Thymus (tissue), 14 donors: ENCODE measurements at places on chromosomes 11 and 22. TPM values are rescaled to one million over a fixed set of nuclear protein-coding genes. Genes with fewer than 3 reads are reported as not detected.

- H3K27me3 ChIP-seq = no peaks in the 10 kb centered on the region
- DNase-seq = no peak
These were observed 34.0 kb downstream of the FLI1 start for GRCh38 chr11:128727796-128728431.

- no peak for DNase-seq
- H3K4me1 ChIP-seq = peaks cover 7% of the 10 kb centered on the region
- no peak overlapping the region for H3K4me3 ChIP-seq
- no peaks in the 10 kb centered on the region for H3K27me3 ChIP-seq
These were observed 102.7 kb downstream of the RASSF10 start for GRCh38 chr11:13111813-13112130.

DNA sequence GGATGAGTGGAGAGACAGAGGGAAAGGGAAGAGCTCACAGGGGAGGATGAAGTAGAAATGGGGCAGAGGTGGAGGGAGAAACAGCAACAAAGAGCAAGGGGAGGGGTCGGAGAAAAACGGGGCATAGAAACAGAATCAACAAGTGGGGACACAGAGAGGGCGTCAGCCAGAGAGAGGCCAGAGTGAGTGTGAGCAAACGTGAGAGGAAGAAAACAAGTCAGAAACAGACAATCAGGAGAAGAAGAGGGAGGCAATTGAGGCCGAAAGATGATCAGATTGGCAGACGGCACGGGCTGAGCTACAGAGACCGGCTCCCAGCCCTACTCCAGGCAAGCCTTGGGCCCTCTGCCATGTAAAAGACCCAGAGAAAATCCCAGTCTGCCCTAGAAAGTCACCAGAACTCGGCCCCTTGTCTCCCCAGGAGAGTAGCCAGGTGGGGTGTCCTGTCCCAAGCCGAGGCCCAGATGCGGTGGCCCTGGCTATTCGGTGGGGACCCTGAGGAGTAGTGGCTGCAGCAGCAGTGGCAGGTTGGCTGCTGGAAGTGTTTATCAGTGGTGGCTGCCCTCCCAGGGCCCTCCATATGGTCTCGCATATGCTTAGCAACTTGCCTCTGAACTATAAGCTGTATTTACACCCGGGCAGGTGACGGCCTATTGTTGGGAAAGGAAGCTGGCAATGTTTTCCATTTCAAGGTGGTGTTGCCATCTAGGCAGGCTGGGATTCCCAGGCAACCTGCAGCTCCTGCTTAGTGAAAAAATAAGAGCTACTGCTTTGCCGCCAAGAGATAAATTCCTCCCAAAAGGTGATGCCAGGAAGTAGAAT, 14.8 kb upstream of the TSPAN18 start:
- no peaks in the 10 kb centered on the region for H3K27me3 ChIP-seq
- H3K27ac ChIP-seq = no peak overlapping the region
- H3K4me1 ChIP-seq = no peaks in the 10 kb centered on the region
- no peak for DNase-seq
- no peak overlapping the region for H3K4me3 ChIP-seq
- H3K36me3 ChIP-seq = no peaks in the 10 kb centered on the region

GRCh38 chr11:3021125-3021524, 29.0 kb upstream of the NAP1L4 start:
- peaks cover 41% of the 10 kb centered on the region for H3K36me3 ChIP-seq
- no peak overlapping the region for H3K4me3 ChIP-seq
- DNase-seq = no peak
- H3K27me3 ChIP-seq = no peaks in the 10 kb centered on the region

The DGCR6L gene
- polyA plus RNA-seq = 62.1 TPM

The ANO9 gene
- polyA plus RNA-seq = 114 TPM

DNA sequence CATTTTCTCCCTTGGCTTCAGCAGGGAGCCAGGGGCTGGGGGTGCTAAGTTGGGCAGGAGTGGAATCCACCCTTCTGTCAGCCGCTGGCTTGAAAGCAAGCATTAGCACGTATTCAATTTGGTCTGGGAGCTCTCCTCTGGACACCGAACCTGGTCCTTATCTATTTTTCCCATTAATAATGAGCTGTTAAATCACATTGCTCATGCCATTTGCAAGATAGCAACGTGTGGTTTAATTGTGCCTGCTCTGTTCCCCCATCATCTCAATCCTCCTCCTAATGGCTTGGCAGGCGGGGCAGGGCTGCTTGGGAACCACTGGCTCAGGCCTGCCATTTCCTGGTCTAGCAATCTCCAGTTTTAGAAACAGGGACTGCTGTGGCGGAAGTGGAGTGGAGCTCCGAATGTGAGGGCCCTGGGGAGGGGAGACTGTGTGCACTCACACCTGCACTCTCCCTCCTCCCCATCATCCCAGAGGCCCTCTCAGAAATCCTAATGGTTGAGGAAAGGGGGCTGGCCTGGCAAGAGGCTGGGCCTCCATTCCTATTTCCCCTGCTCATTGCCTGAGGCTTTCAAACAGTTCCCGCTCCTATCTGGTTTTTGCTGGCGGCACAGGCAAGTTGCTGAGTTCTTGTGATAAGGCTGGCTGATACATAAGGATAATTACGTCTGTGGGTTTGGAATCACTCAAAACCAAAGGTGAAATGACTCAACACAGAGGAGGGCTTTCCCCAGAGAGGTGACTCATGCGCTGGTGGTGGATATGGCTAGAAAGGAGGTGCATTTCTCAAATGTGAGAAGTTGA, 201.2 kb upstream of the E2F8 start:
- H3K27me3 ChIP-seq = no peaks in the 10 kb centered on the region
- no peaks in the 10 kb centered on the region for H3K36me3 ChIP-seq
- DNase-seq = no peak
- H3K4me1 ChIP-seq = no peaks in the 10 kb centered on the region

The VEGFB gene
- 70.2 TPM for polyA plus RNA-seq

DNA sequence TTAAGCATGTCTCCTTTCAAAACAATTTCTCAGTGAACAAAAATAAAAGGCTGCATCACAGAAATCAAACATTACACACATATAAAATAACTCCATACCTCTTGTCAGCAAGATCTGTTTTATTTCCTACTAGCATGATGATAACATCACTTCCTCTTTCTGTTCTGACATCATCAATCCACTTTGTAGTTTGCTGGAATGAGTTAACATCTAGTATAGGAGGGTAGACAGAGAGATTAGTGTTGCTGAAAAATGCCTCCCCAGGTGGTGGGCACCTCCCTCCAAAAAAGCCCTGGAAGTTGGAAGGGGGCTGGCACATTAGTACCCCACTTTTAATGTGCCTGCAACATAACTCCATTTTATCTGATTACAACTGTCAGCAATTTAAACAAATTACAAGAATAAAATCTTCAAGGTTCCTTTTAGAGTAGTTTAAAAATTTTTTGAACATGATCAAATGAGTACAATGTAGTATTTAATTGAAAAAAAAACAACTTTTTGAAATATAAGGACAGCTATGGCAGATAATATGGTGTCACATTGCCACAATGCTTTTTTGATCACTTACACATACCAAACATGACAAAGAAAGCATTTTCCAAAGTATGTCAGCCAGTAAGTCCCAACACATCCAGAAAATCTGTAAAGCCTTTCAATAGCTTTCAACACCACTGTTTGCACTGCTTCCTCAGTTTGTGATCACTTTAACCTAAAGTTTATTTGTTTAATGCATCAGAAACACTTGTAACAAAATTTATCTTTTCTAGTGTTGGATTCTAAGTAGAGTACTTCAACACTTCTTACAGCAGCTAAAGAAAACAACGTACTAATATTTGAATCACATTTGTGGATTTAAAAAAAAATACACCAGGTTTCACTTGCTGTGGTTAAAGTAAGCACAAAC, 44.5 kb downstream of the RAB6A start:
- H3K36me3 ChIP-seq = peaks cover 25% of the 10 kb centered on the region
- no peak overlapping the region for H3K4me3 ChIP-seq
- DNase-seq = peak; percentile 1
- H3K4me1 ChIP-seq = no peaks in the 10 kb centered on the region

The CD3E gene
- polyA plus RNA-seq = 328 TPM

GRCh38 chr11:106131998-106132397, 54.5 kb downstream of the AASDHPPT start:
- no peak overlapping the region for H3K27ac ChIP-seq
- no peaks in the 10 kb centered on the region for H3K4me1 ChIP-seq
- no peak overlapping the region for H3K4me3 ChIP-seq
- no peaks in the 10 kb centered on the region for H3K36me3 ChIP-seq

DNA sequence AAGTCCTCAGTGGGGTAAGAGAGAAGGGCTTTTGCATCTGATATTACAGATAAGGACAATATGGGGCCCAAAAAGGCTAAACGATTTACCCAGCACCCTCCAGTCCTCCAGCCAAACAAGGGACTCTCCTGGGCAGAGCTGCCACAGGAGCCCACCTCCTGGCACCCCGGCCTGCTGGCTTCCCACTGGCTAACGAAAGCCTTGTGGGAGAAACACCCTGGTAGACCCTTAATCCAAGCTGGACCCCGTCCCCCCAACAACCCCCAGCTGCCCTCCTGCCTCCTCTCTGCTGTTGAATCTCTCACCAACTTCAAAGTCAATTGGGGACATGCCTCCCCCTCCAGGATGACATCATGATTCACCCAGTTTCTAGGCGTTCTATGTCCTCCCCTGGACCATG, 10.8 kb downstream of the C1QTNF6 start:
- no peak overlapping the region for H3K27ac ChIP-seq
- H3K4me3 ChIP-seq = no peak overlapping the region
- H3K27me3 ChIP-seq = peaks cover 6% of the 10 kb centered on the region
- peaks cover 15% of the 10 kb centered on the region for H3K4me1 ChIP-seq
- no peaks in the 10 kb centered on the region for H3K36me3 ChIP-seq

The IFITM5 gene
- polyA plus RNA-seq = 0.25 TPM

DNA sequence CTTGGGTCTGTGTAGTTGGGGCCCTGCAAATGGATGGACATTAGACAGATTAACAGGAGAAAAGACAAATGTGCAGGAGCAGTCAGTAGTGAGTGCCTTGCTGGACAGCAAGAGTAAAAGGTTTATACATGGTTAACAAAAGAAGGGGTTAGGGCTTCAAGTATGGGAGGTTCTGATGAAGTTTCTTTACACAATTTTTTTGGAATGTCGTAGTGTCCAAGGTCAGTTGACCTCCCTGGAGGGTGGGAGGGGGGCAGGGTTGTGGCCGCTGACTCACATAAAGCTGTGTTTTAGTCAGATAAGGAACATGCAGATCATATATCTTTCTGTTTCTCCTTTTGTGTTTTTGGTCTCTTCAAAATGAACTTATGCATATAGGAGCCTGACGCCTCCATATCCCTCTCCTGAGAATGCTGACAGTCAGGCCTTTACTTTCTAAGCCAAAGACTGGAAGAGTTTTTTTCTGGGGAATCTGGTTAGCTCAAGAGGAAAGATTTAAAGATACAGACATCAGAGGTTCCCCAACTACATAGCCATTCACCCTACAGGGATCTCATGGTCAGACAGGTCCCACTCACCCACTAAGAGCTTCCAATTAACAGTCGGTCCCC, 134.3 kb downstream of the NECTIN1 start:
- no peak for DNase-seq
- H3K36me3 ChIP-seq = no peaks in the 10 kb centered on the region
- no peak overlapping the region for H3K27ac ChIP-seq

DNA sequence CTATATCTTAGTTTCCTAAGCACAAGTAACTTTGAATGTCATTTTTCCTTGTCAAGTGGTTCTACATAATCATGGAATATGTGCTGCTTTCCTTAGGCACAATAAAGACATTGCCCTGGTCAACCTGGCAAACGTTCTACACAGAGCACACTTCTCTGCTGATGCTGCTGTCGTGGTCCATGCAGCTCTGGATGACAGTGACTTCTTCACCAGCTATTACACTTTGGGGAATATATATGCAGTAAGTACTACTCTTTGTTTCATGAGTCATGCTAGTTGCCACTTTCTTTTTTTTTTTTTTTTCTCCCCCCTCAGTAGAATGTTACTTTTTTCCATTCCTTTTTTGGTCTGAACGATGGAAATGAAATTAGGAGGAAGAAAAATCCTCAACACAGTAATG, 38.5 kb downstream of the TTC17 start:
- no peaks in the 10 kb centered on the region for H3K4me1 ChIP-seq
- DNase-seq = no peak
- H3K27ac ChIP-seq = no peak overlapping the region
- no peak overlapping the region for H3K4me3 ChIP-seq
- H3K27me3 ChIP-seq = no peaks in the 10 kb centered on the region
- peaks cover 37% of the 10 kb centered on the region for H3K36me3 ChIP-seq

The P2RY2 gene
- polyA plus RNA-seq = 0.75 TPM
